ENCODE measurements at places on chromosomes 5 and 9.

DNA sequence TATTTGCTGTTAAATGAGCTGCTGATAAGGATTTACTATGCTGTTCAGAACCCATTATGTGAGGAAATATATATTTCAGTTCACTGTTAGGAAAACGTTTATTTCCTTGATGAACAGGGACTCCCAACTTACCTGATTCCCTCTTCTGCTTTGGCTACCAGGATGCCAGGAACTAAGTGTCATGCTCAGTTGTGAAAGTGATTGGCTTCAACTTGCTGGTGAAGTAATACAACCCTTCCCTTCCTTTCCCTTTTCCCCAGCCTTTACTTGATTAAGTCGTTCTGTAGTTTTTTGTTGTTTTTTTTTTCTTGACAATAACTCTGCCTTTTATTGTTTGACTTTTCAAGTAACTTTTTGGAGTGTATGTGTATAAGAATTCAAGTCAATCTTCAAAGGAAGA lies 309.3 kb downstream of the DOCK8 start:
- DNase-seq = no peak

GRCh38 chr9:124277420-124277819 lies 19.7 kb downstream of the NEK6 start:
- DNase-seq = no peak

DNA sequence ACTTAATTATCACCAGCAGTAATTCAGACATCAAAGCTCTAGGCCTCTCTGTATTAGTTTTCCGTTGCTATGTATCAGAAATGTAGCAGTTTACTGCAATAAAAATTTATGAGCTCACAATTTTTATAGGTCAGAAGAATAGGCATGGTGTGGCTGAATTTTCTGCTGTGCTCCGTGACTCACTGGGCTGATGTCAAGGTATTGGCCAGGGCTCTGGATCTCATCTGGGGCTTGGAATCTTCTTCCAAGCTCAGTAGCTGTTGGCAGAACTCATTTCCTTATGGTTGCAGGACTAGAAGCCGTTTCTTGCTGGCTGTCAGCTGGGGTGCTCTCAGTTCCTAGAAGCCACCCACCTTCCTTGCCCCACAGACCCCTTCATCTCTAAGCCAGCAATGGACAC lies 66.3 kb downstream of the PSAT1 start:
- no peak for DNase-seq

DNA sequence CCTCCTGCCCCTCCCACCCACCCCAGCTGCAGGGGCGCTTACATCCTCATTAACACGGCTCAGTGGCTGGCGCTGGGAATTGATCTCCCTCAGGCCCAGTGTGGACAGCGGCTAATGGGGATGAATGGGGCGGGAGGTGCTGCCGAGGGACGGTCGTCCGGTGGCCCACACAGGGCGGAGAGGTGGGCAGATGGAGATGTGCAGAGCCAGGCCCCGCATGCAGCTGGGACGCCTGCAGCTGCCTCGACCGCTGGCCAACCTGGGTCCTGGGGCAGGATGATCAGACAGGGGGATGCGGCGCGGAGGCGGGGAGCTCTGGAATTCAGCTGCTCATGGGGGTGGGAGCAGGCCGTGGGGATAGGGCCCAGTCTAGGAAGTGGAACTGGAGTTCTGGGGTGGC lies 17.6 kb downstream of the TSPAN17 start:
- no peak for DNase-seq

DNA sequence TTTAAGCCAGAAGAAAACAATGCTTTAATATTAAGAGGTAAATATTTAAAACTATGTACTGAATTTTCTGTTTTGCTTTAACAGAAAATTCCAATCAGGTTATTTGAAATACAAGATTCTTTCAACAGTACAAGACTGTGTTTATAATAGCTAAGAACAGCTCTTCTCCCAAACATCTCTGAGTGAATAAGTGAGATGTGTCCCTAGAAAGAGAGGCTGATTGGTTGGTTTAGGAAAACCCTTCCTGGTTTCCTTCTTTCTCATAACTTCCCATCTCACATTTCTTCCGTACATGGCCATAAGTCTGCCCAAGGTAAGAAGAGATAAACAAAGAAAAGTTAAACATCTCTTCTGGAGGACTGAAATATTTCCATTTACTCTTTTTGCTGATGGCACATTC lies 145.9 kb downstream of the FANCC start:
- DNase-seq = no peak

- no peak for DNase-seq
These were observed 399.0 kb downstream of the MED10 start for GRCh38 chr5:5979377-5979760.

DNA sequence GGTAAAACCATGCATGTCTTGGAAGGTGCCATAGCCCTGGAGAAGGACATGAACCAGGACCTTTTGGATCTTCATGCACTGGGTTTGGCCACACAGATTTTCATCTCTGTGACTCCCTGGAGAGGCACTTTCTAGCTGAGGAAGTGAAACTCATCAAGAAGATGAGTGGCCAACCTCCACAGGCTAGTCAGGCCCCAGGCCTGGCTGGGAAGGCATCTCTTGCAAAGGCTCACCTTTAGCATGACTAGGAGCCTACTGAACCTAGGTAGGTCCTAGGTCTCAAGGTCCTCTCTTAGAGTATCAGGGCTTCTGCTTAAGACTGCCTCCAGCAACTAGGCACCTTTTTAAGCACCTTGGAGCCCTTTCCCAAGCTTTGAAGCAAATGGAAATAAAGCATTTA lies 1448.7 kb upstream of the ACO1 start:
- no peak for DNase-seq

- DNase-seq = no peak
These were observed 20.4 kb downstream of the FAT2 start for GRCh38 chr5:151570512-151571269.

DNA sequence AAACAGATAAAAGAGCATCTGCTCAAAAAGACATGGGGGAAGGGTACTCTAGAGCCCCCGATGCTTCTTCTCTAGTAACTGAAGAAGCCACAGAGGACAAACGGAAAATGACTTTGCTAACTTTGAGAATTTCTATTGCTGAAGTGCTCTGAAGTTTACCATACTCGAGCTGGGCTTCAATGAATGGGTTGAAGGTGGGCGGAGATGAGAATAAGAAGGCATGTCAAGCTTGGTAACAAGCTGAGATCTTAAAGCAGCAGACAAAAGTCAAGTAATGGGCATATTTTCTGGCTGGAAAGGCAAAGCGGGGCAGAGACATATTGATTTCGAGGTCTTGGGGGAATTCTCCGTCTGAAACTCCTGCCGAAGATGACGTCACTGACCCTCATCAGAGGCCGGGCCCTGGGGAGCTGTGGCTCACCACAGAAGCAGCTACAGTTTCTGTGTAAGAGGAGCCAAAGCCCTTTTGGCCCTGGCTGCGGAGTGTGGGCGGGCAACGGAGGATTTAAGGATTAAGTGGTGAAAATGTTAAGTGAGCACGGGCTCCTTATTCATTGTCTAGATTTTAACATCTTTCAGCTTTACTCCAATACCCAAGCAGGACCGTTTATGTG lies 115.8 kb upstream of the SLIT3 start:
- no peak for DNase-seq

- no peak for DNase-seq
These were observed 1982.2 kb upstream of the C9orf72 start for GRCh38 chr9:29555502-29555901.

DNA sequence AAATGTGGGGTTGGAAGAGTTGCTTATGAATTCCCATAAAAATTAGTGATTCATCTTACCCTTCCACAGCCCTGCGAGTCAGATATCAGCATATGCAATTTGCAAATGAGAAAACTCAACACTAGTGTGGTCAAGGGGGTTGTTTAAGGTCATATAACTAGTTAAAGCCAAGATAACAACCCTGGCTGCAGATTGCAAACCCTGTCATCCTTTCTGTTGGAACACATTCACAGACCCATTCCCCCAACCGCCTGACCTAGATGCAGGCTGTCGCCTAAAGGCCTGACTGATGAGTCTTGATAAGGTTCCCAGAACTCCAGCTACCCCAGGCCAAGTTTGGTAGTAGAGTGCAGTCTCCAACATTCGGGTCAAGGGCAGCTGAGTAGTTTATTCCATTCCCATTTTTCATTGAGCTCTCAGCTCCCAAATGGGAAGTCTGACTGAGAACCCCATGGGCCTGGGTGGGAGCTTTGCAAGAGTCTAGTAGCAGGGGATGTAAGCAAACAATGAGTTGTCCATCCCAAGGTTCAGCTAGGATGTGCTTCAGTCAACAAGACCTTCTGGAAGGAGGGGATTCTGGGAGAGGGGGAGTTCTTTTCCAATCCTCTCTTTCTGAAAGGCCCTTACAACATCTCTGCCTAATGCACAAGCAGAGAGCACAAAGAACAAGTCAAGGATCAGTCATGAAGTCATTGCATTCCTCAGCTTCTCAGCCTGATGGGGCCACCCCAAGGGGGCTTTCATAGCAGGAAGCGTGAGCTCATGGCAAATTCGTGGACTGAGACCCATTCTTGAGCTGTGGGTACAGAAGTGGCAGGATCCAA lies 40.3 kb downstream of the ADAM19 start:
- DNase-seq = no peak

GRCh38 chr5:96283589-96283988 lies 149.5 kb downstream of the PCSK1 start:
- DNase-seq = no peak

GRCh38 chr5:169637085-169637548 lies at the start of gene DOCK2:
DOCK2 (plus strand) TSS chr5:169637275; CDS start chr5:169637327, 52 bp downstream.
- DNase-seq = peak; percentile 61
